ENCODE measurements at places on chromosomes 2 and 18.
A peak's percentile ranks its signal among the peaks of the same experiment; 100 is the strongest.

- no peak for DNase-seq
Measured at GRCh38 chr2:65291216-65292105, 63.8 kb downstream of the ACTR2 start.

DNA sequence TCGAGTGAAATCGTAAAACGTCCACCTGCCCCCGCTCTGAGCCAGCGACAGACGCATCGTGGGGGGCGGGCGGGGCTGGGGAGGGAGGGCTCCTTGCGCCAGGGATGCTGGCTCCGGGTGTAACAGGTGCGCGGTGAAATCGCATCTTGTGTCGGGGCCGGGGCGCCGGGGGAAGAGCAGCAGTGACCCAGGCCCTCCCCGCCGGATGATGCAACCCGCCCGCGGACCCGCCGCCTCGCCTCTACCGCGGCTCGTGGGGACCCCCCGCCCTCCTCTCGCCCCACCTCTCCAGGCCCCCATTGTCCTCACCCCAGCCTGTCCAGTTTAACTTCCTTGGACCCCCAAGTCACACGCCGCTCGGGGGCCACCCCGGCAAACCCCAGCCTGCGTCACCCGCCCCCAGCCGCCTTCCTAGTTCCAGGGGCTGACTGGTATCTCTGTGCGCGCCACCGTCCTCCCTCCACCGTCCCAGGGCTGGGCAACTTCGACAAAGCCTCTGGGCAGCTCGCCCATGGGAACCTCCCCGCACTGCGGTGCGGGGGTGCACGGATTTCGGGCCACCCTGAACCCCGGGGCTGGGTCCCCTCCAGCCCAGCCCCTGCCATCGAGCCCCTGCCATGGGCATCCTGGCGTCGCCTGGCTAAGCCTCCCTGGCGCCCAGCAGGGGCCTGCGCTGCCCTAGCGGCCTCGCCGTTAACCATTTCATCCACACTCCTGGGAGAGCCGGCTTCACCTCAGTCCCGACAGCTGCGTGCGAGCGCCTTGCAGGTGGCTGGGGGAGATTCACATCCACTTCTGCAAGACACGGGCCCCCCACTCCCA is 799 bp upstream of the KIF1A start:
- DNase-seq: peak; percentile 55

DNA sequence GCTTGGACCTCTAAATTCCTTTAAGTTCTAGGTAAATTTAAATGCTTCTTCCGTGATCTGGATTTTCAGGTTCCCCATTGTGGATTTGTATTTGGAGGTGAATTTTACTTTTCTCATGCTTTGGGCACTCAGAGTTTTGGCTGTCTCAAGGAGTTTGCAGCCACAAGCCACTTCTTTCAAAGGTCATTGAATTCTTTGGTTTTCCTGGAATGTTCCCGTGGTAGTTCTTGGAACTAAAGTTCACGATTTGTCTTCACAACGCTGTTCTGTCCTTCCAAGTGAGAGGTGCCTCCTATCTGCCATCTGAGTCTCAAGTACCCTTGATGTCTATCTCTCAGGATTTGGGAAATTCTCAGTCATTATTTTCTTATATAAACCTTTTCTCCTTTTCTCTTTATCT is 1438.7 kb upstream of the ZEB2 start:
- DNase-seq: no peak

DNA sequence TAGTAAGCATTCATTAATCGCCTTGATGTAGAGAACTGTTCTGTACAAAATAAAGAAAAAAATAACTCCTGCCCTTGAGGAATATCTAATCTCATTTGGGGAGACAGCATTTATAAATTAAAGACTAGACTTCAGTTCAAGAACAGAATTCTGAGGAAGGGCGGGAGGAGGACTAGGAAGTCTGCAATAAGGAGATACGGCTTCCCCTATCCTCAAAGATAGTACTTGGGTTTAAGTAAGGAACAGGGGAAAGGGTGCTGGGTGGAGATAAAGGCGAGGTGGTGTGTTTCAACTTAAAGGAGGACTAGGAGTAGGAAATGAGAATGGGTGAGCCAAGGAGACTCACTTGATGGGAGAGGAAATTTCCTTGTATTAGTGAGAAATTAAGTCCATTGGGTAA is 121.9 kb upstream of the MSTN start:
- DNase-seq: no peak

GRCh38 chr18:70234667-70235459 is 29.4 kb upstream of the RTTN start:
- no peak for DNase-seq

DNA sequence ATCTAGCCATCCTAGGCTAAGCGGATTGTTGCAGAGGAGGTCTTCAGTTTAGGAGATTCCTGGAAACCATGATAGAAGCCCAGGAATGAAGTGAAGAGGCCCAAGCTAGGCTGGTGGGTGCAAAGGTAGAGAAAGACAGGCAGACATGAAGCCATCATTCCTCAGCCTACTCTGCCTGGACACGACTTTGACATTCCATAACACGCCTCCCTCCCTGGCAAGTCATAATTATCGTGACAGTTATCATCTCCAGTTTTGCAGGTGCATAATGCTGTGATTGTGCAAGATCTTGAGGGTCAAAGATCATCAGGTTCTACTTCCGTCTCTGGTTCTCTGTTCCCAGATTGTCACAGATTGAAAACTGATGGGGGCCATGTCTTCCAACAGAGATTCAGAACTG is 15.2 kb upstream of the FZD5 start:
- DNase-seq: no peak

DNA sequence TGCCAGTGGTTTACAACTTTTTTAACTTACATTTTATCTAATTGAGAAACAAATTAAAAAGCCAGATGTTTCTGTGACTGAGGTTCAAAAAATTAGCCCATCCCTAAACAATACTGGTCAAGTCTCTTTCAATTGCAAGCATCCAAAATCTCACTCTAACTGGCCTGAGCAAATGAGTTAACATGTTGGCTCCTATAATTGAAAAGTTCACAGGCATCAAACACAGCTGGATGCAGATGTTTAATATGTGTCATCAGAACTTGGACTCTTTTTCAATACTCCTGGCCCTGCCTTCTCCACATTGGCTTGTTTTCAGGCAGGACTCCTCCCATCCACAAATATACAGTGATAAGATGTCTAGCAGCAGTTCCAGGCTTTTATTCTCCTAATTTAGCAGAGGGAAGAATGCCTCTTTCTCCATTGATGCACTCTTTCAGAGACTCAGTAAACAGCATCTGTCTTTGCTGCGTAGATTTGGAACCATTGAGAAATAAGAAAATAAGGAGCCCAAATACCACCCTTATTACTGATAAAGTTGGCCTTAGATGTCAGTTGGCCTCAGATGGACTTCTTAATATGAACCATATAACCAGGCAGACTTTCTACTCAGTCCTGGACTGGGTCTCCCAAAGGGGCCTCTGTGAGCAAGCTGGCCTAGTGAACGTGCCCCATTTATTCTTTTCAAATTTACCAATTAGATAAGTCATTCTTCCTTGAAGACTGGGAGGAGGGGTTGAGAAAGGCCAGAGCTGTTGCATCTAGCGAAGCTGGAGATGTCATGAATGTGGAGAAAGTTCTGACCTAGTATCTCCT is 30.4 kb upstream of the FN1 start:
- DNase-seq: no peak

DNA sequence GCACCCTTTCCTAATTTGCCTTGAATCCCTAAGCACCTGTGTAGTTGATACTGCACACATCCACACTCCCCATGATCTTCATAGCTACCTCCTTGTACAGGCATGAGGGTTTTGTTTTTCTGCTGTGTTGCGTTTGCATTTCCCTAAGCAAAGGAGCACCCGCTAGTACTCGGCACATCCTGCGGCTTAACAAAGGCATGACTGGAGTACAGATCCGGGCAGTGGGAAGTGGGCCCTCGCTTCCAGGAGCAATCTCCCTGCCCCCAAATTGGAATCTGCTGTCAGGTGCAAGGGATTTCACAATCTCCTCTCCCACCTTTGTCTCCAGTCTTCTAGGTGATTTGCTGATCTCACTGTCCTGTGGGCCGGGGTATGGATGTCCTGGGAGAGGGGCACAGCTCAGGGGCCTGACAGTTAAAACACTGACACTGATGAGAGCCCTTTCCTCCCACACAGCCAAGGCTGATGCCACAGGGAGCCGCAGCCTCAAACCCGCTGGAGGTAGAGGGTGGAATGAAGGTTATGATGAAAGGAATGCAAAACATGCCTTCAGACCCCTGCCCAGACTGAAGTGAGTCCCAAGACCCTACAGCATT is 98.7 kb upstream of the THOC1 start:
- no peak for DNase-seq

DNA sequence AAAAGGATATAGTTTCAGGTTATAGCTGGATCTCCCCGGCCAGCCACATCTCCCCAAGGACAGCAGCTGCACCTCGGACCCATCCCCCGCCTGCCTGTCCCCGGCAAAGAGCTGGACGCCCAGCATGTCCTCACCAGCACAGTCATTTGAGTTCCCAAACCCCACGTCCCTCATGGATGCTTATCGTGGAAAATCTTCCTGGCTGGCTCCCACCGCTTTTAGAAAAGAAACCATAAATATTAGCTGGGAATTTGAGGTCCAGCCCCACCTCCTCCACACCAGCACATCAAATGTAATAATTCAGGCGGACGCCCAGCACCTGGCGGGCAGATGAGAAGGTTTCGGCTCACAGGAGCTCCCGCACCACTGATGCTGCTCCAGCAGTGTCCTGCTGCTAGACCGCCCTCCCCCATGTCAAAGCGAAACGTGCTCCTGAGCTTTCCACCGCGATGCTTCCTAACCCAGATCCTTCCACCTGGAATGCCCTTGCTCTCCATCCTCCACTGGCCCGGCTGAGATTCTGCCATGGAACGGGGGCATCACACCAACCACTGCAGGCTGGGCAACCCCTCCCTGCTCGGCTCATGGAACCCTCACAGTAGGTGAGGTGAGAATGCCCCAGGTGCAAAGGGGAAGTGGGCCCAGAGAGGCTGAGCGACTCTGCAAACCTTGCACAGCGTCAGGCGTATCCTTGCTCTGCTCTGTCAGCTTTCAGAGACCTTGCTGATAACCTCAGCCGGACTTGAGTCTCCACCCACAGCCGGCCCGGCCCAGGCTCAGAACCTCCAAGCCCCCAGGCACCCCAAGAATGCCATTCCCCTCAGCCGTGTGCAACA is 71.5 kb upstream of the GPC1 start:
- no peak for DNase-seq

DNA sequence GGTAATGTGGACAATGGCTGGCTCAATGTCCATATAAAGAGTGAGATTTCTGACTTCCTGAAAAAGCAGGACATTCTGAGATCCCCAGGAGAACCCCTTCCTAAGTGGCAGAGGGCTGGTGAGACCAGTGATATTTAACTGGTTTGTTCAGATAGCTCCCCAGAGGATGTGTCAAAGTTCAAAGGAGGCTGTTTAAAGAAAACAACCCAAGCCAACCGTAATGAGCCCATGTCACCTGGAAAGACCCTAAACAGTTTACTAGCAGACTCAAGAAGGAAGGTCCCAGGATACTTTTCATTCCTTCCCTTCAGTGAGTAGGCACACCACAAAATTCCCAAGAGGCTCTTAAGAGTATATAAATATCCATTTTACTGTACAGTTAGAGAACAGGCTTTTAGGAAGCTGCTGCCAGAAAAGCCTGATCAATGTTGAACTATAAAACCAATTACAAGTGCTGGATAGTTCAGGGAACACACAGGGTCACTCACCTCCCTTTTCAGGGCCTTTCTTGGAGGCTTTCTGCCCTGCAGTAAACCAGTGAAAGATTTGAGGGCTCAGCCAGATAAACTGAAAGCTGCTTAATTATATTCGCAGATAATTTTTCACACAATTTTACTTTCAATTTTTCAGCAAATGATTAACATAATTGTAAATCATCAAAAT is 293.5 kb downstream of the ASXL3 start:
- no peak for DNase-seq

DNA sequence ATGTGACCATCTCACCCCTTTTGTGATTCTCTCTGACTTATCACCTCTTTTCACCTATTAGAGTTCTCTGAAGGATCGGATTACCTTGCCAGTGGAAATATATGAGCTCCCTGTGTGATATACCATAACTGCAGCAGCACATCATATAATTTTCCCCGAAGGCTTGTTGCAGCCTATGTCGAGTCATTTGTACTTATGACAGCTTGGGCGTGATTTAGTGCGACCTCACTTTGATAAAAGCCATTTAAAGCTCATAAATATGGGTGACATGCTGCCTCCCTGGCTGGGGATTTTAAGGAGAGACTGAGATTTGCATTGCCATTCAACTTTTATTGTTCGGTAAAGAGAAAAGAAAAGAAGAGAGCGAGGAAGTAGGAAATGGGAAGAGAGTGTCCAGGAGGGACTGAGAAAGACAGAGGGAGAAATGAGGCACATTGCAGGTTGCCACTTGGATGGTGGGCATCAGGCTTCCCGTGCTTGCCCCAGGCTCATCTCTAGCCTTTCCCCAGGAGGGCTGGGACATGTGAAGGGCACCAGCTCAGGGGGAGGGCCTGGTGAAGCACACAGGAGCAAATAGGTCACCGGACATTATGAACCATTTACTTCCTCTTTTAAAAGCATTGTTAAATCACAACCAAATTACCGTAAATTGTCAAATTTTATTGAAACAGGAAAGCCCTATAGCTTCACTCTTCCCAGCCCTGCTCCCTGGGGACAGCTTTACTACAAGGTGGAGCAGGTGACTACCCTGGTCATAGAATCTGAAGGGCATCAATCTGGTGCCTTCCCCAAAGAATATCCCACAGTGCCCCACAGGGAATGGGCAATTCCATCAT is 161.3 kb downstream of the SETBP1 start:
- no peak for DNase-seq

Measured in BE2C (cell line).